ENCODE measurements at places on chromosomes 5 and 9. TPM values are rescaled to one million over a fixed set of nuclear protein-coding genes. Genes with fewer than 3 reads are reported as not detected.

- no peak for DNase-seq
Observed at GRCh38 chr5:68449380-68449779, 233.8 kb downstream of the PIK3R1 start.

- no peak for DNase-seq
Observed at GRCh38 chr9:84300271-84300670, 40.3 kb downstream of the SLC28A3 start.

DNA sequence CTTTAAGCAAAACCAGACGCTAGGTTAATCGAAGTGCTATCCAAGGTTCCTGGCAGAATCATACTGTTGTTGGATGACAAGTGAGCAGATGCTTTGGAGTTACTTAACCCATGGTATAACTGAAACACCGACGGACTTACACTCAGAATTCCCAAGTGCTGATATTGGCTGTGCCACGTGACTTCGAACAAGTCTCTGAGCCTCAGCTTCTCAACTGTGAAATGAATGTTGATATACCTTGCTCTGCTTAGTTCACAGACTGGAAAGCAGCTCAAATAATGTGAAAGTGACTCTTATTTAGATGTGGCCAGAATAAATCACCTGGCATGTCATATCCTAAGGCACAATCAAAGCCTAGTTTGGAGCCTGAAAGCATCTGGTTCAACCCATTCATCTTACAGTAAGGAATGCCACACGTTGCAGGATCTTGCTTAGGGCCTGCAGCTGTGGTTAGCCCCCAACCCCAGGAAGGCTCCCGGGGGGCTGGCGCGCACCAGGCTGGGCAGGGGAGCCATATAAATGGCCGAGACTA is 759 bp downstream of the GEMIN5 start:
- DNase-seq: no peak

DNA sequence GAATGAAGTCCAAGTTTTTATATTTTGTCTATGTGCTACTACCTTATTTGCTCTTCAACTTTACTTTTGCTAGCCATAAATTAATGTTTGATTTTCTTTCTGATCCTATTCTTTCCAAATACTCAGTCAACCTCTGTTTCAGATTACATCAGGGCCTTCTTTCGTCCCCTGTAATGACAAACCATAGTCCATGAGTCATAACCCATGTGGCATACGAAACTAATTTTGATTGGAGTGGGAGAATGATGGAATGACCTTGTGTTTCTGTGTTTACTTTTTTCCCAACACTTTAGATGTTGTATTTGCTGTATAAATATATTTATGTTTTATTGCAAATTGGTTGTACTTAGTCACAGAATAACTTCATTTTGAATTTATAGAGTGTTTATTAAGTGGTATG is 1043.1 kb downstream of the DTWD2 start:
- no peak for DNase-seq

GRCh38 chr5:105751908-105752307 is 1918.8 kb downstream of the EFNA5 start:
- DNase-seq: no peak

The SHROOM1 gene
- total RNA-seq: 2.1 TPM

- no peak for DNase-seq
Observed at GRCh38 chr5:74040811-74041491, 415.0 kb downstream of the ARHGEF28 start.

The COL23A1 gene
- total RNA-seq: 0.86 TPM

GRCh38 chr9:99825172-99826046 is 3.7 kb downstream of the NR4A3 start:
- no peak for DNase-seq

DNA sequence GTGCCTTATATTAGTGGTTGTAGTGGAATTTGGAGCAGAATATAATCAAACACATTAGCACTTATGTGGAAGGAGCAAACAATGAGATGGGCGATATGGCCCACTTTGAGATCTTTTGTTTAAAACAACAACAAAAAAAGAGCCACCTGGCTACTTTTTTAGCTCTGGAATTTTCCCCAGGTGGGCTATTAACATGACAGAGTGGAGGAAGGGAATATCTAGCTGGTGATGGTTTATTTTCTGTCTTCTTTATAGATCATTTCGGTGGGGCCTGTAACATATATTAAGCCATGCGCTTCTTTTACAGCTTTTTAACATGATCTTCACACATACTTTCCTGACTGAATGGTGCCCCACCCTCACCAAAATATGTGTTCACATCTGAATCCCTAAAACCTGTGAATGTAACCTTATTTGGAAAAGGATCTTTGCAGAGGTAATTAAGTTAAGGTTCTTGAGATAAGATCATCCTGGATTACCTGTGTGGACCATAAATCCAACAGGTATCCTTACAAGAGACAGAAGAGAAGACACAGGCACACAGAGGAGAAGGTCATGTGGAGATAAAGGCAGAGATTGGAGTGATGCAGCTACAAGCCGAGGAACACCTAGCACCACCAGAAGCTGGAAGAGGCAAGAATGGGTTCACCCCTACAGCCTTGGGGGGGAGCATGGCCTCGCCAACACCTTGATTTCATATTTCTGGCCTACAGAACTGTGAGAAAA is 16.6 kb upstream of the ENTREP1 start:
- no peak for DNase-seq

The TEX48 gene
- 1.4 TPM for total RNA-seq

DNA sequence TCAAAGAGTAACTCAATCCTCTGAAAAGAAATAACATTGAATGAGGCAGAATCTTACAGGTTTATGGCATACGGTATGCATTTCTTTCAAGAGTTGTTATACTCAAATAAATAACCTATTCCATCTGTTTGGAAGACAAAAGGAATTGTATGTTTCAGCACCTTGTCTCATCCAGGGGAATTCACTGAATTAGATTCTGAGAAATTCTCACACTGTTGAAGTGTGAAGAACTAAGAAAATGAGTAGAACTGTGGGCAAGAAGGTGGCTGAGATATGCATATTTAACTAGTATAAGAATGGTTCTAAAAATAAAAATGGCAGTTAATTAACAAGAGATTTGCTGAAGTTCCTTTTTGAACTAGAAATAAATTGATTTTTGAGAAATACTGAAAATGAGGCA is 279.3 kb upstream of the DAP start:
- DNase-seq: no peak

- DNase-seq: no peak
Observed at GRCh38 chr5:83871533-83872395, 151.1 kb upstream of the HAPLN1 start.

The C5orf24 gene
- total RNA-seq: 39.4 TPM

The CAMK4 gene
- 96.0 TPM for total RNA-seq

The IRX2 gene
- total RNA-seq: not detected

DNA sequence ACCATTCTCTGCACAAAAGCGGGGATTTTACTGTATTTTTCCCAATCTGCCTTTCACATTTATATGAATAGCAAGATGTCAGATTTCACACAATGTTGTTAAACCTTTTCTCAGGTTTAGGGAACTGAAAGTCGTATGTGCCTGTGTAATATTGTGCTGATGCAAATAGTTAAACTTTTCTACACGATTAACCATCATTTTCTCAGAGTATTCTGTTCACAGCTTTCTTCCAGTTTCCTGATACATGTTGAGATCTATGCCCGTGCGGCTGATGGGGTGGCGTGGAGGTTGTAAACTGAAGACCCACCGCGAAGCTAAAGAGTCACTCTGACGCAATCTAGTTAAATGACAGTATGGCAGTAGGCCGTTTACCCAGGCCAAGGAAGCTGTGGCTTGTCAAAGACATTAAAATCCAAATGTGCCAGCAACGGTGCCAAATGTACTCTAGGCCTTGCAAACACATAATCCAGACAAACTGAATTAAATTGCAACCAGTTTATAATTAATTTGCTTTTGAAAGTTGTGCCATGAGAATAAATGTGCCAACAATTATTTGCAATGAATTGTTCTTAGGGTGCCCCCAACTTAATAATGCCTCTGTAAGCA is 145.7 kb downstream of the EBF1 start:
- DNase-seq: no peak

The FRMD3 gene
- 0.38 TPM for total RNA-seq

The SLC6A18 gene
- total RNA-seq: not detected

The CCDC192 gene
- not detected for total RNA-seq

DNA sequence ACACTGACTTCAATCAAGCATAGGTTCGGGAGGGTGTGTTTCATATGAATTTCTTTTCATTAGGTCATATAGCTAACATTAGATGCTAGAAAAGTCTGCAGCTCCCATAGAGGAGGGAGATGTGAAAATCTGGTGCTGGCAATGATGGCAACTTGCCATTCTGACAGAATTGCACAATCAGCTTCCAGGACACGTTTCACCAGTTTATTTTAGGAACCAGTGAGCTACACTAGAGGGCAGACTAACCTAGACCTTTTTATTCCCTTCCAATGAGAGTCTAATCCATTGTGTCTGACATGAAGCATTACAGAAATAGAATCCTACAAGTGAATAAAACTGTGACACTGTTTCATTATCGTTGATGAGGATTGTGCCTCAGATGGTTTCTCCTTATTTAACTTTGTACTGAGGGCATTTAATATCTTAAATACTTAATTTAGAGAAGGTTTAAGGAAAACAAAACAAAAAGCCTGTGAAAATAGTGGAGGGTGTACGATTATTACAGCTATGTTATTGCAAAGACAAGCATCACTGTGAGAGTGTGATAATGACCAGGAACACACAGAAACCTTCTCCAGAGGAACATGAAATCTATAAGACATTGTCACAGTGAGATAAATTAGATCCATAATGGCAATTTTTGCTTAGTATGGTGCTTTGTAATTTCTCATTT is 363.3 kb upstream of the RPS23 start:
- DNase-seq: no peak

All from activated T-cell treated with anti-CD3 and anti-CD28 coated beads, Interleukin-2, amount 50 U/mL, for 72 hours (primary cell).